ENCODE measurements at places on chromosomes 2 and 18.
A peak's percentile ranks its signal among the peaks of the same experiment; 100 is the strongest.

- no peak for DNase-seq
These were observed 16.1 kb downstream of the KCNS3 start for GRCh38 chr2:17894556-17894955.

GRCh38 chr18:23143016-23143814 lies 7.9 kb downstream of the CABLES1 start:
- peak; percentile 19 for DNase-seq

DNA sequence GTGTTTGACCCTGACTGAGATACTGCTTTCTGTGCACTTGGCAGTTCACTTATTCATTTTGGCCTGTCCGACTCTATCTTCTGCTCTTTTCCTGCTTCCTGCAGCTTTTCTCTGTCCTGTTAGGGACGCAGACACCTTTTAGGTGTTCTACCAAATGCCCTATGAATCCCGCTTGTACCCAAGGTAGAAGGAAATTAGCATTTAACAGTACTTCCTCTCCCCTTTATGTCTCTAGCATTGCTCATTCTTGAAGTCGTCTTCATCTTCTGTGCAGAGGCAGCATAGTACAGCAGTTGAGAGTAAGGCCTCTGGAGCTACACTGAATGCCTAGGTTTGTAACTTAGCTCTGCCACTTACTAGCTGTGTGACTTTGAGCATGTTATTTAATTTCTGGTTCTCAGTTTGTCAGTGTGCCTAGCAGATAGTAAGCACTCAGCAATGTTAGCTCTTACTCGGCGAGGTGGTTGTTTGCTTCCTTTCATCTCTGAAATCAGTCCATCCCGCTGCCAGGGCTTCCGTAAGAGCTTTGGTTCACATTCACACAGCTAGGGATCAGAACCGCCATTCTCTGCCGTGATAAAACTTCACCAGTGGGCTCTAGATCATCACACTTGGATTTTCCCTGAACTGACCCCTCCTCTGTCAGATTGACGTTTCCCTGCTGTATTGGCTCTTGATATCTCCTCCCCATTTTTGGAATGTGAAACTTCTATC lies 1.4 kb downstream of the CCT7 start:
- no peak for DNase-seq

- no peak for DNase-seq
These were observed 53.5 kb upstream of the SMAD2 start for GRCh38 chr18:47983946-47984345.

- no peak for DNase-seq
These were observed 271.5 kb downstream of the ACTR3 start for GRCh38 chr2:114161371-114161770.

GRCh38 chr2:111194835-111195621 lies 74.3 kb downstream of the BCL2L11 start:
- no peak for DNase-seq

DNA sequence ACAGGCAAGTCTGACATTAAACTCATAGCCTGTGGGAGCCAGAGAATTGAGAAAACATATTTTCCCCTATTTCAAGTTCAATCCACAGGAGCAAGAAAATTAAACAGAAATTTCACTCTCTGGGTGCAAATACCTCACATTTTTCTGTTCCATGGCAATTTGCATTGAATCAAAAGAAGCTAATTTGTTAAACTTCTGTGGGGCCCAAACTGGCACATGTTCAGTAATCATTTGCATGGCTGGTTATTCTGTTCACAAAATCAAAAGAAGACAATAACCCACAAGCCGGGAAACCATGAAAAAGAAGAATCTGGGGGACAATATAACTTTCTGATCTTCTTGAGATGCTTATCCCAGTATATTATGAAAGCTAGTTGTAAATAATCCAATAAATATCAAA lies 363.1 kb downstream of the LRP1B start:
- DNase-seq = no peak

All from DMS79 treated with DMSO at 0.1 percent for 48 hours (cell line).